ENCODE measurements at places on chromosomes 3 and 15.
A peak's percentile ranks its signal among the peaks of the same experiment; 100 is the strongest.

GRCh38 chr3:71300951-71301393 is 282.6 kb downstream of the FOXP1 start:
- no peak for DNase-seq

DNA sequence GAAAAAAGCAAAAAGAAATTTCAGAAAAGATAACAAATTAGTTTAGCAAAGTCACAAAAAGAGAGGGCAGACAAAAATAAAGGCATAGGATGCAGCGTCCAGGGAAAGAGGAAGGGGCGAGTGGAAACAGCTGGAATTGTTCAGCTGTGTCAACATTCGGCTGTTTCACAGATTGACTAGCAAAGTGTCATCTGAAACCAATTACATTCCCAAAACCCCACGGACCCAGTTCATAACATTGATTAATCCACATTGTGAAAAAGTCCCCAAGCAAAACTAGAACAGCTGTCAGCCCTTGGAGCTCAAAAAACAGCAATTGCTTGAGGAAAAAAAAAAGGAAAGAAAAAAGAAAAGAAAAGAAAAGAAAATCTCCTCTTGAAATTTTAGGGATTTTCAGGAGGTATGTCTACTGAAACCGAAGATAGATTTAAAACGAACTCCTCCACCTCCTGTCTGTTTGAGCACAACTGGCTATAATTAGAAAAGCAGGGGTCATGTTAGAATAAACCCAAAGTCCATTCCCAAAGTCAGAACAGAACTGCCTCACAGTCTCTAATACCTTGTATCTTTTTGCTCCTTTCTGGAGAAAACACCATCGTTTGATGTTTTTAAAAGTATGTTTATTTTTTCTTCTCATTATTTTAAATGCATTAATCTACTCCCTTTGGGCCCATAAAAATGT is 159.6 kb downstream of the RORA start:
- DNase-seq = no peak

GRCh38 chr3:106255870-106256248 is 387.0 kb upstream of the CBLB start:
- no peak for DNase-seq

GRCh38 chr3:141360888-141361598 is 7.3 kb upstream of the ZBTB38 start:
- DNase-seq = no peak

- DNase-seq = peak; percentile 36
These were observed 88.4 kb downstream of the APBA2 start for GRCh38 chr15:28974142-28974541.

DNA sequence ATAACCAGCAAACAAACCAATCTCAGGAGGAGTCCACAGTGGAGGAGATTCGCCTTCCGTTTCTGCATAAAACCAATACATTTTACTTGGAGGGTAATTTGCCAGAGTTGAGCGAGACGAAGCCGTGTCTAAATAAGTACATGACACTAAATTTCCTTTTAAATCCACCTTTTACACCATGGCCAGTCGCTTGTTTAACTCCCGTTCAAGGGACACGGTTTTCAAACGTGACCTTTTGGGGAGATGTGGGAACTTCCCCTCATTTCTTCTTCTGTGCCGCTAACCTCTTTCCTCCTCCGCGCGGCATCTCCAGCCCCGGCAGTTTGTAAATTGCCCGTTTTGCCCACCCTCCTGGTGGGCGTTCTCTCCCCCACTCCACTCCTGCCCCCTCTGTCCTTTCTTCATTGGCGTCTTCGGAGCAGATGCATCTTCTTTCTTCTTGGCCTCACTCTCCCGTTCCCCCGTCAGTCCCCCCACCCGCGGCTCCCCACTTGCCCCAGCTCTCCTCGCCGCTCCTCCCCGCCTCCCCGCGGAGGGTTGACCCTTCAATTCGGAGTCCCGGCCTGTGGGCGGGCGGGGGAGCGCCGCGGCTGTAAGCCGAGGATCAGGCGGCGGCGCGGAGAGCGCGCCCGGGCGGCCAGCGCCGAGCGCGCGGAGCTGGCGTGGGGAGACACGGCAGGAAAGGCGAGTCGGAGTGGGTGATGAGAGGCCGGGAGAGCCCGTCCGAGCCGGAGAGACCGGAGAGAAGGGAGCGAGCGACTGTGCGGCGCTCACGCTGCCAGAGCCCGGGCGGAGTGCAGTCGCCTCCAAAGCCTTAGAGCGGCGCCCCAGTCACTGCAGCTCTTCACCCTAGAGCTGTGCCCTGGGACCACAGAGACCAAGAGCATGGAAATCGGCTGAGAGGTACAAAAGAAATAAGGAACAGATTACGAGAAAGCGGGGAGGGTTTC is at the start of gene NLGN1:
NLGN1 (plus strand) TSS at position 584 of the 950 bp plus-strand sequence.
- no peak for DNase-seq

DNA sequence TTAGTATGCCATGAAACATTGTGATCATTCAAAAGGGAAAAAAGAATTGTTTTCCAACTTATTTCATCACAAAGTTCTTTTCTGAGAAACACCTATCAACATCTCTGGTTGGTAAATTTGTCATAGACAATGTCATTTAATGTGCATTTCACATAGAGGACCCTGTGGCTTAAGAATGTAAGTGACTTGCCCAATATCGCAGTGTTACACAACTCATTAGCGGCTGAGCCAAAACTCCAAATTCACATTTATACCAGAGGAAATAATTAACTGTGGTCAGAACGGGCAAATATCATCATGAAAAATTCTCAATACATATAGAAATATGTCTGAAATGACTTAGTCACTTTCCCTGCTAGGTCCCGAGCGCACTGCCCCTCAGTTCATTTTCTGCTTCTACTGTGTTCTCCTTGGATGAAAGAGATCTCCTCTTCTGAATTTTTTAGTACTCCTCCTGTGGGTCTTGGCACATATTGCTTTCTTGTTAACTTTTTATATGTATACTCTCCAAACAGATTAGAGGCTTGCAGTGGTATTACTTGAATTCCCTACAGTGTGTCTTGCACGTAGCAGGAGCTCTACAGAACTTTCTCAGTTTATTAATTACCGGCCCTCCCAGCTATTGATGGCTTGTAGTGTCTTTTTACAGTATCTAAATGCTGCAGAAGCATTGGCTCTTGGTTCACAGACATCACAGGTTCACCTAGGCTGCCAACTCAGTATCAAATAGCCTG is 33.1 kb downstream of the PTX3 start:
- no peak for DNase-seq

DNA sequence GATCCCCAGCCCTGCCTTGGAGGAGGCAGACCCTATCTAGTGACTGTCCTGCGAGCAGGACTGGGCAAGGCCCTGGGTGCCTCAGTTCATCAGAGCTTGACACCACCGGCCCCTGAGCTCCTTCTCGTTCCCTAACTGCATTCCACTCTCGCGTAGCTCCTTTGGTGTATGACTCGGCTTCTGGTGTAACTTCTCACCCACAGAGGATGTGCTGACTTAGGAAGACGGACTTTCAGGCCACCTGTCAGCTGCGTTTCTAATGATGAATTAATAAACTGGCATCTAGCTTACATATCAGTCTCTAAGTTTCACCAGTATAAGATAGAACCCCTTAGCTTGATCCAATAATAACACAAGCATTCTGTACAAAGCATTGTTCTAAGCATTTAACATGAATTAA is 17.5 kb downstream of the ABCF3 start:
- DNase-seq = no peak

- DNase-seq = no peak
These were observed 189.4 kb downstream of the SLC9A9 start for GRCh38 chr3:143658861-143659260.

DNA sequence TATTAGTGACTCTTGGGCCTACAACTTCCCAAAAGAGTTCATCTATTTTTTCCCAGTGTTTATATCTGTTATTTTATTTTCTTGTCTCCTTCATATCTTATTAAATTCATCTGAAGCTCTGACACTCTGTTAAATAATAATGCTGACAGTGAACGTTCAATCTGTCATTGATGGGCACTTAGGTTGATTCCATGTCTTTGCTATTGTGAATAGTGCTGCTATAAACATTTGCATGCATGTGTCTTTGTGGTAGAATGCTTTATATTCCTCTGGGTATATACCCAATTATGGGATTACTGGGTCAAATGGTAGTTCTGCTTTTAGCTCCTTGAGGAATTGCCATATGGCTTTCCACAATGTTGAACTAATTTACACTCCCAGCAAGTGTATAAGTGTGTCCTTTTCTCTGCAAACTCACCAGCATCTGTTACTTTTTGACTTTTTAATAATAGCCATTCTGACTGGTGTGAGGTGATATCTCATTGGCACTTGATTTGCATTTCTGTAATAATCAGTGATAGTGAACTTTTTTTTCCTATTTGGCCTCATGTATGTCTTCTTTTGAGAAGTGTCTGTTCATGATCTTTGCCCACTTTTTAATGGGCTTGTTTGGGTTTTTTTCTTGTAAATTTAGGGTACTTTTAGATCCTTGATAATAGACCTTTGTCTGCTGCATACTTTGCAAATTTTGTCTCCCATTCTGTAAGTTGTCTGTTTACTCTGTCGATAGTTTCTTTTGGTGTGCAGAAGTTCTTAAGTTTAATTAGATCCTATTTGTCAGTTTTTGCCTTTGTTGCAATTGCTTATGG is 122.5 kb downstream of the LEKR1 start:
- no peak for DNase-seq

DNA sequence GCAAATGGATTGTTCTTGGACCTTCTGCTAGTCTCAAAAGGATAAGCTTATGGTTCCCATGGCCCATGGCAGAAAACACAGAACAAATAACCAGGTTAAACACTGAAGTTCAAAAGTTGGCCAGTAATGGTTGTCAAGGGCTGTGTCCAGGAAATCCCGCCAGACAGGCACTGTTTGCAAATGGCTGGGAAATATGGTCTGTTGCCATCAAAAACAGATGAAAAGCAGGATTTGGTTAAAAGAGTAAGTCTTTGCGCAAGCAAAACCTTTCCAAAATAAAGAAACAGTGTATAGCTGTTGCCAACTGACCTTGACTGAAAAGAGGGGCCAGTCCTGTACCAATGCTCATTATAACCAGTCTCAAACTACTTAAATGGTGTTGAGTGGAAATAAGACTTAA is 58.6 kb downstream of the WWTR1 start:
- no peak for DNase-seq

GRCh38 chr15:92724144-92724543 is 68.6 kb upstream of the FAM174B start:
- DNase-seq = no peak

DNA sequence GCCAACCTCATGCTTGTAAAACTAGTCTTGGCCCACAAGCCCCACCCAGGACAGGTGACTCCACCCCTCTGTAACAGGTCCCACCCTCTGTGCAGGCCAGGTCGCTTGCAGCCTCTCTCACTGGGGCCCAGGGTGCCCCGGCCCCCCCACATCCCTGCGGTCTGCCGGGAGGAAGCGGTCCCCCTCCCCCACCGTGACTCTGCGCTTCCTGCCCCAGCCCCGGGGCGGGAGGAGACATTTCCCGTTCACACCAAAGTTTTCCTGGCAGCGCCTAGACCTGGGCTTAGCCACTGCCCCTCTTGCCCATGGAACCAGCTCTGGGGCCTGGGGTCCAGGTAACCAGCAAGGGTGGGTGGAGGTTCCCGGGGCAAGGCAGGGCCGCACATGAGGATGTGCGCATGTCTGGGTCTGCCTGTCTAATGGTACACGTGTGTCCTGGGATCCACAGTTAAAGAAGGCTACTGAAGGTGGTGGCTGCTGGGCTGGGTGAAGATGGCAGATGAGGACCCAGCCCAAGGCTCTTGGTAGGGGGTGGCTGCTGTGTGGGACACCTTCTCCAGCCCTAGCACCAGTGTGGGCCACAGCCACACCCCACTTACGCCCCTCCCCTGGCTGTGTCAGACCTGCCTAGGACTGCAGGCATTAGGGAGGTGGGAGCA is 8.4 kb downstream of the NBEAL2 start:
- peak; percentile 86 for DNase-seq

All from activated naive CD4-positive, alpha-beta T cell (primary cell).